Activated naive CD4-positive, alpha-beta T cell (primary cell): ENCODE measurements at places on chromosomes 1 and 21.

- peak; percentile 22 for DNase-seq
These were observed 1.4 kb downstream of the JUN start for GRCh38 chr1:58782178-58783089.

GRCh38 chr1:119327094-119327449 is 41.5 kb upstream of the HAO2 start:
- no peak for DNase-seq

DNA sequence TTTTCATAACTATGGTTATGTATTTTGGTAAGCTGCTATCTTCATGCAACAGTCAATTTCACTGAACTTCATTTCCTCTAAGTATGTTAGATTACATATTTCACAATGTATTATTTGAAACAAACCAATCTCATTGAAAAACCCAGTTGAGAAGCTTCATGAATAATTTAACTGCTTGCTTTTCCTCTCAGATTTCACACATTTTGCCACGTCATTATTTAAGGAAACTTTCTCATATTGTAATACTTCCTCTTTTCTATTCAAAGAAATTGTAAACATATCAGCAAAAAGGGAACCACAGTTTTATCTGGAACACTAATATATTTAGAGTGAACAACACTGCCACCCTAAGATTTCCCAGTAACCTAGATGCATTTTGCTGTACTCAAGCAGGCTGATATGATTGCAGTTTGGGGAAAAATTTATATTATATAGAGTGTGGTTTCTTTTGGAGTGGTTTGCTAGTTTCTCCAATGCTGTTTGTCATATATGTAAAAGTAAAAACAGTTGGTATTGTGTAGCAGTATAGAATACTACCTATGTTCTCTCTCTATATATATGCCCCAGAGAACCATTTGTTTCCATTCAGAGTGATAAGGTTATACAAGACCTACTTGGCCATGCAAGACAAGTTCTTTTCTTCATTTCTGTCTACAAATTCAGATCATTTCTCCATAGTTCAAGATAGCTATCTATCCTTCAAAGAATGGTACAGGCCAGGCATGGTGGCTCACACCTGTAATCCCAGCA is 28.4 kb upstream of the AHCTF1 start:
- DNase-seq: no peak

DNA sequence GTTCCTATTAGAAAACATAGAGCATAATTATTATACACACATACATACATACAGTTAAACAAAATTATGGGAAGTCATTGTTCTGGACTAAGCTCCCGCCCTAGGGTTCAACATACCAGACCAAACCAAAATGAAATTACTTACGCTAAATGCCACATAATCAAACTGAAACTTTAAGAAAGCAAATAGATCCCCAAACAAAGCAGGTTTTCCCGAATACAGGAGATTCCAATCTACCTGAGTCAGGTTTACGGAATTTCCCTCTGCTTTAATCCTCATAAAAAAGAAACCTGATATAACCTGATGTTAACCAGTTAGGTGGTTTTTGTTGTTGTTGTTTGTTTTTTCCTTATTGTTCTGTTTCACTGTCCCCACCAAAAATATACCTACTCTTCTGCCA is 1886.9 kb downstream of the NCAM2 start:
- DNase-seq: no peak

DNA sequence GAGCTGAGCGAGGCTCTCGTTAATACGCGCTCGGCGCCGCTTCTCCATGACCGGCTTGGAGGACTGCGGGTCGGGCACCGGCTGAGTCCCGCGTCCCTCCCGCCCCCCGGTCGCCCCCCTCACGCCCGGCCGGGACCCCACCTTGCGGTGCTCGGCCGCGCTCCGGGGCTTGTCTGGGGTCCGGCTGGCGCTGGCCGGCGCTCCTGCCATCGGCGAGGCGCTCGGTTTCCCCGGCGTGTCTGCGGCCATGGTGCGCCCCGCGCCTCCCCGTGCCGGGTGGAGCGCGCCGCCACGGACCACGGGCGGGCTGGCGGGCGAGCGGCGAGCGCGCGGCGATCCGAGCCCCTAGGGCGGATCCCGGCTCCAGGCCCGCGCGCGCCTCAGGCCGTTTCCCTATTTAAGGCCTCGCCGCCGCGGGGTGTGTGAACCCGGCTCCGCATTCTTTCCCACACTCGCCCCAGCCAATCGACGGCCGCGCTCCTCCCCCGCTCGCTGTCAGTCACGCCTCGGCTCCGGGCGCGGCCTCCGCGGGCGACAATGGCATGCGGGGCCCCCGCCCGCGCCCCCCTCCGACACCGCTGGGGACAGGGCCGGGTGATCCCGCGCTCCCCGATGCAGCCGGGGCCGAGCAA is at the start of gene HES4:
HES4 (minus strand) TSS at position 373 of the 632 bp plus-strand sequence; CDS start at position 249, 124 bp downstream.
- no peak for DNase-seq

DNA sequence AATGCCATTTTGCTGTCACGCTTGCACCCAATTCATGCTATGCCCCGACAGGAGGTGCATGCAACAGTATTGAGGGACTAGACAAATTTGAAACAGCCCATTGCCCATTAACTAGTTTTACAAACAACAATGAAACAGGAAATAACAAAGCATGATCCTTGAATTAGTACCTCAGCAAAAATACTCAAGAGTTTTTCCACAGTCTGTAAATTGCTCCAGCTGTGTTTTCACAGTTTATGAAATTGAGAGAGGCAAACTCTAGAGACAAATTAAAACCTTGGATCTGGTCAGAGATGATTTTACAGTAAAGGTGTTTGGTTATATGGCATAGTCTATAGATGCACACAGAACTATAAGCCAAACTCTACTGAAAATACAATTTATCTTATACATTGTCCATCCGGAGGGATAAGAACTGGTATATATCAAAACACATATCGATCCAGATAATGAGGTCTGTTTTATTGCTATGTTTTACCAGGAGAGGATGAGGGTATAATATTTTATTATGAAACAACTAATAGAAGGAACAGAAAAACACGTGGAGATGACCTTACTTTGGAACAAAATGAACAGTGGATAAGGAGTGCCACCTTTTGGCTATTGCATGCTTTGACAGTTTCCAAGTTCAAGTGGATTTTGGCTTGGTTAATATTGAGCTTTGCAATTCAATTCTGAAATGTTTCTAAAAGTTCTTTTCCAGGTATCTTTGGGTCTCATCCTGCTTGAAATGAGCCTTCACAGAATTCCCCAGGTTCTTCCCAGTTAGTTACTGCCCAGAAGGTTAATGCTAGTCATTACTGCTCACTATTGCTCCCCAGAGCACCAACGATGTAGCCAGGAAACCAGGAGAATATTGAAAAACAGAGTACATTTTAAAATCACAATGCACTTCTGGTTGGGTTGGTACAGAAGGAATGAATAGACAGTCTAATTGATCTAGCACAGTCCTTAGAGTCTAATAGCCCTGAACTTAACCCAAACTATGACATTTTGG is 45.7 kb downstream of the ZC3H11B start:
- DNase-seq: no peak

DNA sequence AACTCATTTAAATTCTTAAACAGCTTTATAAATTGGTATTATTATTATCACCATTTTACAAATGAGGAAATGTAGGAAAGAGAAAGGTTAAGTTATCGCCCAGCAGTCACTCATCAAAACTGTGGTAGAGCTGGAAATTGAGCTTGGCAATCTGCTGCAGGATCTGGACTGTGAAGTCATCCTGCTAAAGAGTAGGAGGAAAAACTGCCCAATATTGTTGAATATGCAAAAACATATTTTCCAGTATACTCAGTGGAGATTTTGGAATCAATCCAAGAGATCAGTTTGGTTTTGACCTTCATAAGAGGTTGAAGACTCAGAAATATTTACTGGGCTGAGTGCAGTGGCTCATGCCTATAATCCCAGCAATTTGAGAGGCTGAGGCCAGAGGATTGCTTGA is 16.9 kb upstream of the RC3H1 start:
- no peak for DNase-seq

- no peak for DNase-seq
These were observed 829 bp downstream of the KCNE1 start for GRCh38 chr21:34511181-34511580.

DNA sequence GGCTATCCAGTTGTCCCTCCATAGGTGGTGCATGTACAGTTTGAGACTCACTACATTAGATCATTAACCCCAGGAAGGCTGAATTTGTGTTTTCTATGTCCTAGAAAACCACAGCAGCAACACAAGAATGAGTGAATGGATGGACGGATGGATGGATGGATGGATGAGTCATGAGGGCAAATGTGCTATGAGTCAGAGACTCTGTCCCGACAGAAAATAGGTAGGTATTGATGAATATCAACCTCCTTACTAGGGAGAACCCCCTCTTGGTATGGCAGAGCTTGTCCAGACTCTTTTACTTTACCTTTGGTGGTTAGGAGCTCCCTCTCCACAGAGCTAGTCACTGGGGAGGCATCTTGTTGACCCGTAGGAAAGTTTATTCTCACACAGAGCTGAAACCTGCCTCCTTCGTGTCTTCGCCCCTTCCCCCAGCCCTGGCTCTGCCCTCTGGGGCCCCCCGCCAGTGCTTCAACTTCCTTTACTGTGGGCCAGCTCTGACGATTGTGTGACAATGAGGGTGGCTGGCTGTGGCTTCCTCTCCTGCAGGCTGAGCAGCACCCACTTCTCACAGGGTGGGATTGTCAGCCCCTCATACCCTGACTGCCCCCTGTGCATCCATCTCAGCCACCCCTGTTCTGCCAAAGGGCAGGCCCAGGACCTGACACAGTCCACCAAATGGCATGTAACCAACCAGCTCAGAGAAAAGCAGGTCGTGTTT is 145.2 kb downstream of the FOXD2 start:
- DNase-seq: no peak

GRCh38 chr1:227903614-227904501 is 43.9 kb downstream of the WNT9A start:
- no peak for DNase-seq

DNA sequence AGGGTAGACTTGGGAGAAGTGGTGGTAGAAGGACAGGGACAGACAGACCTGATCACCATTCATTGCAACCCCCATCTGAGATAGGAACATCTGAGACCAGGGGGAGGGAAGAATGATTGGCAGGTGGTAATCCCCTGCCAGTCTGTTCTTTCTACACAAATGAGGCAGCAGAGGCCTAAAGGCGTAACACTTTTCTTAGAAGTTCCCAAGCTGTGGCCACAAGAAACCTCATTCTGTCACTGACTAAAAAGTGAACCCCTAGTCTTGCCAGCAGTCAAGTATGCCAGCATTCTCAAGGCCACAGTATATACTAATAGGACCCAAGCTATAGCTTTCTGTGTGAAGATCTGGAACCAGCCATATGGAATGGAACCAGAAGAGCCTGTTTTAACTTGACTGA is 638.0 kb downstream of the KCNT2 start:
- no peak for DNase-seq

DNA sequence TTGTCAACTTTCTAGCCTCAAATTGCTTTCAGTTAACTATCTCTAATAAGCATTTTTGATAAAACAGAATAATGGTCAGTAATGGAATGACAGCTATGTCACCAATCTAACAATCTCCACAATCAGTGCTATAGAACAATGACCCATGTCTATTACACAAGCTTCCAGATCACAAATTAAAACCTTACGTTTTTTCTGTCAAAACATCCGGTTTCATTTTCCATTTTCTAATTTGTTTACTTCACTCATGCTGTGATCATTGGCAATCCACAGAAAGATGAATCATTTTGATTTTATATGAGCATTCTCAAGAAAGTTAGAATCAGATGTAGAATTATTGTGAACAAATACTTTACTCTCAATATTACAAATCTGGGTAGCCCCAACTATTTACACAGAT is 80.3 kb downstream of the KCNT2 start:
- DNase-seq: no peak

DNA sequence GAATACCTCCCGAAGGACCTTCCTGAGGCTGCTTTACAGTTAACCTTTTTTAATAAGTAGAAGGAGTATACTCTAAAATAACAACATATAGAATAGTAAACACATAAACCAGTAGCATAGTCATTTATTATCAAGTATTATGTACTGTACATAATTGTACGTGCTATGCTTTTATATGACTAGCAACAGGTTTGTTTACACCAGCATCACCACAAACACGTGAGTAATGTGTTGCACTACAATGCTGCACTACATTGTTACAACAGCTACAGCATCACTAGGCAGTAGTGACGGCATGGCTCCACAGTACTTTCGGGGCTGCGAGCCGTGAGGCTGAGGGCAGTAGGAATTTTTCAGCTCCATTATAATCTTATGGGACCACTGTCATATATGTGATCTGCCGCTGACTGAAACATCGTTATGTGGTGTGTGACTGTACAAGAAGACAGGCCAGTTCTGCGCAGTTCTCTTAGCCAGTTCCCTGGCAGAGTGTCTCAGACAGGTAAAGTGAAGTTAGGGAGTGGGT is 82.8 kb upstream of the LRRC8D start:
- DNase-seq: no peak

GRCh38 chr1:235821361-235821981 is 45.2 kb downstream of the LYST start:
- no peak for DNase-seq

- DNase-seq: no peak
These were observed 2.7 kb upstream of the OR10J4 start for GRCh38 chr1:159429074-159429861.

- no peak for DNase-seq
These were observed 1345.5 kb downstream of the NCAM2 start for GRCh38 chr21:22343721-22344120.

- no peak for DNase-seq
These were observed 285.8 kb upstream of the NEGR1 start for GRCh38 chr1:72568113-72568512.

- DNase-seq: no peak
These were observed 12.3 kb downstream of the NCF2 start for GRCh38 chr1:183577897-183578465.

DNA sequence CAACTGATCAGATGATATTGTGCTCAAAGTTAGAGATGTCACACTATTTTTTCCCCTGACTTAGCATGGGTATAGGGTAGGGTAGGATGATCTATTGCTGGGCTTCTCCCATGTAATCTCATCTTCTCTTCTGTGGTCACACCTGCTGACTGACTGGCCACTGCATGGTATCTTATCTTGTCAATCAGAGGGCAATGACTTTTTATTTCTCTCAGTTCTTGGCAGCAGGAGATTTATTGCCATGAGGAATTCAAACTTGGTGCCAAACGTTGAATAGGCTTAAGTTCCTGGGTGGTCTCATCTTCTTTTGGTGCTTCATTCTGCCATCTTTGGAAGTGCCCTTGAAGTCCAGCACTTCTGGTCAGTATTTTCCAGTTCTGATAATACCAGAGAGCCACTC is 226.4 kb upstream of the POGK start:
- DNase-seq: no peak

GRCh38 chr1:57860325-57860724 is 436.5 kb upstream of the DAB1 start:
- DNase-seq: no peak

- no peak for DNase-seq
These were observed 5.4 kb downstream of the TP73 start for GRCh38 chr1:3657578-3658230.

GRCh38 chr1:212980123-212980785 is 29.9 kb downstream of the VASH2 start:
- DNase-seq: no peak

- DNase-seq: no peak
These were observed 27.4 kb downstream of the SNRPE start for GRCh38 chr1:203888807-203889251.

GRCh38 chr1:41020654-41021053 is 871 bp downstream of the SLFNL1 start:
- DNase-seq: no peak

GRCh38 chr1:21621051-21621450 is 48.1 kb downstream of the RAP1GAP start:
- no peak for DNase-seq
